ENCODE measurements at places on chromosomes 1 and 21.

DNA sequence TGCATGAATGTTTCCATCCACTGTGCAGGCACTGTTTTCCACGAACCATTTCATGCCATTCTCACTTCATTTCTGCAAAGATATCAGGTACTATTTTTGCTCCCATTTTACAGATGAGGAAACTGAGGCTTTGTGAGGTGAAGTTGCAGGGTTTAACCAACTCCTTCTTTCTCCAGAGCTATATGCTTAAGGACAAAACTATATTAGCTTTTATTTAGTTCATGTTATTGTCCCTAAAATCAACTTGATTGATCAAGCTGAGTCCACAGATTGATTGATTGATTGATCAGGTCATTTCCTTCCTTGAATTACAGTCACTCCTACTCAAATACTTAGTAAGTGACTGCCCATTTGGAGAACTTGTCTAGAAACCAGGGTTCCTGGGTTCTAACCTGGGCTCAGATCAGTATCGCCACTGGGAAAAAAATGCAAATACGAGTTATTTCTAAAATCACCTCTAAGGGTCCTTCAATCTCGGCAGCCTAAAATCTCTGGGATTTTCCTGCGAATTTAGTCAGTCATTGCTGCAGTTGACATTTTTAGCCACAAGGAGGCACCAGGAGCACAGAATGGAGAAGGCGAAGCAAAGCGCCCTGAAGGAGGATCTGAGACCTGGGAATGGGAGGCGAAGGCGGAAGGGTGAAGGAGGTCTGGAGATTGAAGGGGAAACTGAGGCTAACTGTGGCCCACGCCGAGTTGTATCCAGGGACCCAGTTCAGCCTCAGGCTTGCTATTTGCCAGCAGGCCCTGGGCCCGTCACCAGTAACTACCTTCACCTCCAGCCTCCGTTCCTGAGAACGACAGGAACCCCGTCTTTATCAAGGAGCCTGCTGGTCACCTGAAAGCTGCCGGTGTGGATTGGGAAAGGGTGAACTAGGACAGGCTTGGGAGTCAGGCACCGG, 14.3 kb upstream of the MUL1 start:
- DNase-seq = peak; percentile 52

- DNase-seq = no peak
These were observed 117.0 kb downstream of the ST6GALNAC3 start for GRCh38 chr1:76191561-76191960.

DNA sequence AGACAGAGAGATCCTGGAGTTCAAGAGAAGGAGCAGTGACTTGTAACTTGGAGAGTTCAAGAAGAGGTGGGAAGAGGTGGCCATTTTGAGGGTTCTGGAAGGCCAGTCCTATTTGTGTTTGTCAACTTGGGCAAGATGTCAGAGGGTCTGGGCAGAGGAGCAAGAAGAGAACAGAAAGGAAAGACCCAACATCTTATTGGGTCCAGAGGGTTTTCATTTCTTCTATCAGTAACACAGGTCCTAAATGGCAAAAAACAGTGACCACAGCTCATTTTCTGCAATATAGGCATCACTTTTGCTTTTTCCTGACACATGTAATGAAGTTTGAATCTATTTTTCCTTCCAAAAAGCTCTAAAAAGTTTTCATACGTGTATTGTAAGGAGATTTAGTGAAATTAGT, 38.3 kb upstream of the MAP10 start:
- no peak for DNase-seq

- DNase-seq = no peak
These were observed 28.2 kb downstream of the LAMC2 start for GRCh38 chr1:183214021-183214970.

- no peak for DNase-seq
These were observed 31.5 kb downstream of the RIMS3 start for GRCh38 chr1:40633931-40634376.

DNA sequence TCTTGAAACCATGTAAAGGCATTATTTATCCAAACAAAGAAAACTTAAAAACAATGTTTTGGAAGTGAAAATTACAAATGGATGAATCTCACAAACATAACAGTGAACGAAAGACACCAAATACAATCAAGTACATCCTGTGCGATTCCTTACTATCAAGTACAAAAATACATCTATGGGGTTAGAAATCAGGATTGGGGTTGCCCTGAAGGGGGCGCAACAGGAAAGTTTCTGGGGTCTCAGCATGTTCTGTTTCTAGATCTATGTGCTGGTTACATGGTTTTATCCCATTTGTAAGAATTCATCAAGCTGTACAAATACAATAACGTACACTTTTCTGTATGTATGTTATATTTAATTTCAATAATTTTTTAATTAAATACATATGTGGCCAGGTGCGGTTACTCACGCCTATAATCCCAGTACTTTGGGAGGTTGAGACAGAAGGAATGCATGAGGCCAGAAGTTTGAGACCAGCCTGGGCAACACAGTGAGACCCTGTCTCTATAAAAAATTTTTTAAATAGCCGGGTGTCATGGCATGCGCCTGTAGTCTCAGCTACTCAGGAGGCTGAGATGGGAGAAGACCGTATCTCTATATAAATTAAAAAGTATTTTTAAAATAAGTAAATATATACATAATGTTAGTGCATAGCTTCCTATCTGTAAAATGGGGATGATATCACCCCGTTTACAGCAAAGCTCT, 121.5 kb upstream of the SOD1 start:
- DNase-seq = no peak

DNA sequence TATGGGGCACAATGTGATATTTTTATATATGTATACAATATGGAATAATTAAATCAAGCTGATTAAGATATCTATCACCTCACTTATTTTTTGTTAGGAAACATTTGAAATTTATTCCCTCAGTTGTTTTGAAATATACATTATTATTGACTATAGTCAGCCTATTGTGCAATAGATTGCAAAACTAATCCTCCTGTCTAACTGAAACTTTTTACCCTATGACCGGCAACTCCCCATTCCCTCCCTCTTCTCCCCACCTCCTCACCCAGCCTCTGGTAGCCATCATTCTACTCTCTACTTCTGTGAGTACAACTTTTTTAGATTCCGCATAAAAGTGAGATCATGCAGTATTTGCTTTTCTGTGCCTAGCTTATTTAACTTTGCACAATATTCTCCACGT, 117.7 kb upstream of the SGIP1 start:
- DNase-seq = no peak

DNA sequence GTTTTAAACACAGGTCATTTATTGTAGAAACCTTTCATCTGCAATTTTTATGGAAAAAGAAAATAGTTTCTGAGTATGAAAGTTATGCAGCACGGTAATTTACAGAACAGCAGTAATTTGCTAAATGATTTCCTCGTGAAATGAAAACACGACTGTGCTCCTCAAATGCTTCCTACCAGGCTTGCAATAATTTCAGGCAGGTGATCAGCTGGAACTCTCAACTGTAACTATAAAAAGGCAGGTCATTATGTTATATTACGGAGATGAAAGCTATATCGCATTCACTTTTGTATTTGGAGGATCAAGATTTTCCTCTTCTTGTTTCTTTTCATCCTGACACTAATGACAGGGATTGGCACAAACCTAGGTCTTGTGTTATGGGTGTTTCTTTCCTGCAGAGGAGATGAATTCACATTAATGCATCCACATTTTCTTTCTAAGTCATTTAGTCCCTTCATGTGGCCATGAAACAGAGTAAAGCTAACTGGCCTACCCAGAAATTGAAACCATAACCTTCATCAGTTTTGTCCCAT, 57.4 kb downstream of the SAMSN1 start:
- DNase-seq = no peak

- no peak for DNase-seq
These were observed 28.6 kb downstream of the COL6A1 start for GRCh38 chr21:46009951-46010705.

DNA sequence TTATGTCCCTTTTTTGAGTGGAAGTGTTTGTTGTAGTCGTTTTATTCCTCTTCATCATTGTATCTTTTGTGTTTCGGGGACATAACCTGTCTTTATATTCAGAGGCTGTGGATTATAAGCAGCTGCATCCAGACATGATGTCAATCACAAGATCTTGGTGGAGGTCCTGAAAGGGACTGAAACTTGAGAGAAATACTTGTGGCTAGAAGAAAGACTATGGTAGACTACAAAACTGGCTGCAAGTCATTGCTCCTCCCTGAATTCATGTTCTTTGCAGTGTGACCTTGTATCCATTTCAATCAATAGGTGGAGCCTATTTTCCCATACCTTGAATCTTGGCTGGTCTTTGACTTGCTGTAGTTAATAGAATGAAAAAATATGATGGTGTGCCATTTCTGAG, 442.4 kb upstream of the PLXNA2 start:
- DNase-seq = no peak

GRCh38 chr1:204568576-204569315, 52.5 kb downstream of the MDM4 start:
- DNase-seq = no peak

GRCh38 chr1:110765640-110766335, 91.0 kb upstream of the KCNA3 start:
- no peak for DNase-seq

GRCh38 chr1:160624464-160624863, 22.4 kb downstream of the SLAMF1 start:
- DNase-seq = no peak

DNA sequence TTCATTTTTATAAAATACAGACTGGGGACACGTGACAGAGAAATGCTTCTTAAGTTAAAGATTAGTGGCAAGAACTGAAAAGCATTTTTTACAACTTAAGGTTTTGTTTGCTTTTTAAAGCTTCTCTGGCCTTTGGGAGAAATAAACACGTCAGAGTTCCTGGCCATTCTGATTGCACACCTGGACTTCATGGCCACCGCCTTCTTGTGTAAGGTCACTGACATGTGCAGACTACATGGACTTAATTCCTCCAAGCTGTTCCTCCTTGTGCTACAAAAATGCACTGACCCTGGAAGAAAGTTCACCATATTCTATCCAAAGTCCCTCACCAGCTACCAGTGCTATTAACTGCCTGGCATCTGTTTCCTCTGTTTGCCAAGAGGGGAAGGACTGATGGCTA, 56.1 kb downstream of the GADD45A start:
- no peak for DNase-seq

DNA sequence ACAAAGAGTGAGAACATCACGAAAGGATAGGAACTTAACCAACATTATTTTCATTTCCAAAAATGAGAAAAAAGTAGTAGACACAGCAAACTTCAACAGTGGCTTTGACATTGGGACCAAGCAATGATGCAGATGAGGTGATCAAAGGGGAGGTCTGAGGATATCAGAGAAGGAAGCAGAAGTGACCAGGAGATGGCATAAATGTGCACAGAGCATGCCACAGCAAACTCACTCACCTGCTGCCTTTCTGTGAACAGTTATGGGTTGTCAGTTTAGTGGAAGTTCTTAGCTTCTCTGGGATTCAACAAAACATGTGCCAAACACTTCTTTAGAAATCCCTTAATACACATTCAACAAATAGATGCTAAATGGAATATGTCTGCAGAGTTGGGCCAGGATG, 290.1 kb downstream of the PLPP3 start:
- no peak for DNase-seq

- no peak for DNase-seq
These were observed 497.5 kb upstream of the PBX1 start for GRCh38 chr1:164061528-164061927.

GRCh38 chr1:180862305-180862704, 50.4 kb upstream of the KIAA1614 start:
- no peak for DNase-seq

DNA sequence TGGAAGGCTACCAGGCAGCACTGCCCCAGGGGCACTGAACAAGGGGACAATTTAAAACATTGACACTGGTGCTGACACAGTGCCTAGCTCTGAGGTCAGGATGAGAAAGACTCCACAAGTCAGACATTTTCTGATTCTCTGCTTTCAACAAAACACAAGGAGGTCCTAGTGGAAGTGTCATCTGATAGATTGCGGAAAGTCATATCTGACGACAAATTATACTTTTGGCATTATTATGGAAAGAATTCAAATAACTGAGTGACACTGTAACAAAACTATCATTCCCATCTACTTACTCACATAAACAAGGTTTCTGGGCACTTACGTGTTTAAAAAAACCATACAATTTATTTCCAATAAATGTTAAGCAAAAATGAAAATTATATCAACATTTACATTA, 123.5 kb downstream of the SLC45A1 start:
- DNase-seq = no peak

GRCh38 chr1:154943649-154944400, 7.3 kb upstream of the PMVK start:
- no peak for DNase-seq

DNA sequence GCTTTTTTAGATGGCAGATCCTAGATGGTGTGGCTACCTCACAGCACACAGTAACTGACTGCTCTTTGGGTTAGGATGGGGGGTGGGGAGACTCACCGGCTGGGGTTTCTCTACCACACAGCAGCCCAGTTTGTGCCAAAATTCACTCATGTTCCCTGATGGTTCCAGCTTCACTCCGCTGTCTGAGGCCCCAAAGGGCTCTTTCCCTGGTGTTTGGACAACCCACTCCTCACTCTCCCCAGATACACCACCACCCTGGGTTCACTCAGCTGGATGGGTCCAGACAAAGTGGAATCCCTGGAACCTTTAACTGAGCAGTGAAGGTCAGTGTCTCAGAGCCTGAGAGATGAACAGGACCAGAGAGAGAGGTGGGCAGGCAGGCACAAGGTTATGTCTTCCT, 3.8 kb downstream of the CDC42SE1 start:
- no peak for DNase-seq

Measured in stimulated activated CD8-positive, alpha-beta memory T cell treated with anti-CD3 and anti-CD28 coated beads, Interleukin-7, amount 100 ng/mL, for 24 hours (primary cell).